D721Med (cell line): ENCODE measurements at places on chromosomes 7 and 10.
A peak's percentile ranks its signal among the peaks of the same experiment; 100 is the strongest.

GRCh38 chr7:143387156-143387975 lies 6.2 kb downstream of the ZYX start:
- no peak for DNase-seq

DNA sequence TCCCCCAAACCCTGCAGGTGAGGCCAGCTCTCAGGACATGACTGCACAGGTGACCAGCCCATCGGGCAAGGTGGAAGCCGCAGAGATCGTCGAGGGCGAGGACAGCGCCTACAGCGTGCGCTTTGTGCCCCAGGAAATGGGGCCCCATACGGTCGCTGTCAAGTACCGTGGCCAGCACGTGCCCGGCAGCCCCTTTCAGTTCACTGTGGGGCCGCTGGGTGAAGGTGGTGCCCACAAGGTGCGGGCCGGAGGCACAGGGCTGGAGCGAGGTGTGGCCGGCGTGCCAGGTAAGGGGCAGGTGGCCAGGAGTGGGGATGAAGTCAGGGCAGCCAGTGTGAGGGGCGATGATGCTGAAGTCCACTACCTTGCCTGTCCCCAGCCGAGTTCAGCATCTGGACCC lies 8.3 kb upstream of the ATP6V1F start:
- DNase-seq: no peak

- no peak for DNase-seq
Measured at GRCh38 chr7:121302214-121302745, 26.5 kb upstream of the WNT16 start.

DNA sequence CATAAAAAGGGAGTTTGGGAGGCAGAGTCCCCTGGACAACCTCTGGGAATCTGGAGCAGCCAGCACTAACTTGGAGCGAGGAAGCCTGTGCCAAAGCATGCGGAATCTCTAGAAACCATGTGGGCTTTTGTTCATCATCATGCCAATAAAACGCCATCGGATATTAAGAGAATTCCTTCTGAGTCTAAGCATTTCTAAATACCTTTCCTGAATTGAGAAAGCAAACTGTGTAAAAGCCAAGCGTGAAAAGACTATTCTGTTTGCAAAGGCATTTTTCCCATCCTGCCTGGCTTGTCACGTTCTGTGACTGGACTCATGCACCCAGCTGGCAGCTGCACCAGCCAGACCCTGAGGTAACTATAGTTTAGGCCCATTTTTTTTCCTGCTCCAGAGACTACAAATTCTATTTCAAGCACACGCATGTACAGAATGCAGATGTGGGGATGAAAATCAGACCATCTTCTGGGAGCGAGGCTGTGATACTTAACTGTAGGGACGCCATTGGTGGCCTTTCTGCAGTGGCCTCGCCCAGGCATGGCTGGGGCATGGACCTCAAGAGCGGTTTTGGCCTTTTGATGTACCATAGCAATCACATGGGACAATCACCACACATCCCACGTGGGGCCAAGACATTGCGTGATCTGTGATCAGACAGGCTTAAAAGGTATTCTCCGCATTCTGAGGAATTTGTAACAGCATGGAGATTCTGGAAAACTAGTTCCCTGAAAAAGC lies 218.9 kb downstream of the KIAA1217 start:
- DNase-seq: no peak

- DNase-seq: no peak
Measured at GRCh38 chr10:112223725-112224124, 40.2 kb upstream of the GPAM start.

DNA sequence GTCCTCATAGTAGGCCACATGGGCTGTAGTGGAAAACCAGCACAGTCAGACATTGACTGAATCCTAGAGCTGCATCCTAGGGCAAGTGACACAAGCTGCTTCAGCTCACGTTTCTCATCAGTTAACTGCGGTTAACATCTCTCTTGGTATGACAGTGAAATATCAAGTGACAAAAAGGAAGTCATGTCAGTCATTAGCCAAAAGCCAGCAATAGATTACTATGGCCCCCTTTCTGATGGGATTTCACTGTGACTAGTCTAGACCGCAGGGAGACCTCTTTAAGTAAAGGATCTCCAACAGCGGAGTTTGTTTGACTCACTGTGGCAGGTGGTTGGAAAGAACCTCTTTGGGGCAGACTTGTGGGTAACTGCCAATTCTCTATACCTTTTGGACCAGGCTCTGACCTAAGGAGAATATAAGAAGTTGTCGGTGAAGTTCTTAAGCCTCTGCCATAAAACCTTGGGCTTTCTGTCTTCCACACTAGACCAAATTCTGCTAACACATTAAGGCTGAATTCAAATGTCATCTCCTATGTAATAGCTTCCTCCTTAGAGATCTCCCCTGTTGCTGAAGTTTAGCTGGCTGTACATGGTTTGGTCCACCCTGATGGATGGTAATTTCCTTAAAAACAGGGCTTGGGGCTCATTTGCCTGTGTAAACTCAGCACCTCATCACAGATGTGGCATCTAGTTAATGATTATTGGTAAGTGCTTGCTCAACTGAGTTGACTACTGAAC lies 115.3 kb downstream of the SGMS1 start:
- no peak for DNase-seq

DNA sequence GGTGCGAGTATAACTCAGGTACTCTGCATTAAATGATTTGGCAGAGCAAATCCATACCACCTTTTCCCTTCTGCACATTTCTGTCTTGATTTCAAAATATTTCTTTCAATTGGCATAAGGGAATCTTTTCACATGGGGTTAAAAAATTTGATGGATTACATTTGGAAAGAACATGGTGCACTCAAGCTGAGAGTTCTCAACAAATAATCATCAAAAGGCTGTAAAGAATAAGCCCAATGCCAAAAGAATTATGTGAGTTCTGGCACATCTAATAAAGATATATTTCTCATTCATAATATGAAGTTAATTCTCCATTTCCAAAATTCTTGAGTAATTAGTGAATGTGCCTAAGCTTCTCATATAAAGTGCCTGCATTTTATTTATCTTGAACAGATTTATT lies 223.1 kb downstream of the GPR37 start:
- no peak for DNase-seq

- DNase-seq: peak; percentile 17
Measured at GRCh38 chr7:94907811-94908322, 473 bp downstream of the PPP1R9A start.

GRCh38 chr10:18737236-18737635 lies 78.0 kb downstream of the ARL5B start:
- DNase-seq: no peak

DNA sequence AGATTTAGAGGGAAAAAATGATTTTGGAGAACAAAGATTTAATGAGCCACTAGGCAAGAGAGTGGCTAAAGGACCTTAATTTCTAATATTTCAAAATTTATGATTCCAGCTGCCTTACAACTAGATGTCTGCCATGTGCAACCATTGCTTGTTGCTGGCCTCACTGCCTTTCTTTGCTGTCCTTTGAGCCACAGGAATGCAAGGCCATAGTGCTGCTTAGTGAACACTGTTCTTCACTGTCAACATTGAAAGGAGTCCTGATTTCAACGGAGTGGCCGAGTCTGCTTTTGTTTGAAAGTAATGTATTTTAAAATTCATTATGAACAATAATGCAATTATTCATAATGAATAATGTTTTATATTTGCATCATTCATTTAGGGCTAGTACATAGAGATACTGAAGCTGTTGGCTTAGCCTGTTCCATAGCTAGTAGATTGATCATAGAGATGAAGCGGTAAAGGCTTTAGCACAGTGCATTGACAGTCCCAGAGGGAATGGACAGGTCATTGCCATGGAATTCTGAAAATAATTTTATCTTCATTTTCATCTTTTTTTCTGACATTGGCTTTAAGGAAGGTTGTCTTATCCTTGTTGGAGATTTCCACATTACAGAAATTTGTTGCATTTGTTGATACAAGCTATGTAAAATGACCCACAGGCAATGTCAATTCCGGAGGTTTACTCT lies 544.1 kb downstream of the AUTS2 start:
- DNase-seq: no peak

DNA sequence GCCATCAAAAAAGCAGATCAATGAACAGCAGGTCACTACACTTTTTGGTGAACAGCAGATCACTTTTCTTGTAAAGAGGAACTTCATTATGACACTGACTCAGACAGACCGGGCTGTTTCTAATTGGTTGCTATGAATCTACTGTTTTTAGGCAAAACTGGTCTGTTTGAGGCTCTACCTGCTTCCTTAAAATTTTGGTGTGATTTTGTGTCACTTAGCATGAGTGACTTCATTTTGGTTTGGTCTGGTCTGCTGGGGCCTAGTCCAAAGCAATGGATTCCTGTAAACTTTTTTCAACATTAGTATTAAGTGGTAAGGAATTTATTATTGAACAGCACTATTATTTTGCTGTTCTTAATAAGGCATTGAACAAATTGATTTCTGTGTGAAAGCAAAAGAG lies 41.8 kb upstream of the C10orf71 start:
- no peak for DNase-seq

- no peak for DNase-seq
Measured at GRCh38 chr10:110323503-110323902, 18.8 kb upstream of the SMNDC1 start.

DNA sequence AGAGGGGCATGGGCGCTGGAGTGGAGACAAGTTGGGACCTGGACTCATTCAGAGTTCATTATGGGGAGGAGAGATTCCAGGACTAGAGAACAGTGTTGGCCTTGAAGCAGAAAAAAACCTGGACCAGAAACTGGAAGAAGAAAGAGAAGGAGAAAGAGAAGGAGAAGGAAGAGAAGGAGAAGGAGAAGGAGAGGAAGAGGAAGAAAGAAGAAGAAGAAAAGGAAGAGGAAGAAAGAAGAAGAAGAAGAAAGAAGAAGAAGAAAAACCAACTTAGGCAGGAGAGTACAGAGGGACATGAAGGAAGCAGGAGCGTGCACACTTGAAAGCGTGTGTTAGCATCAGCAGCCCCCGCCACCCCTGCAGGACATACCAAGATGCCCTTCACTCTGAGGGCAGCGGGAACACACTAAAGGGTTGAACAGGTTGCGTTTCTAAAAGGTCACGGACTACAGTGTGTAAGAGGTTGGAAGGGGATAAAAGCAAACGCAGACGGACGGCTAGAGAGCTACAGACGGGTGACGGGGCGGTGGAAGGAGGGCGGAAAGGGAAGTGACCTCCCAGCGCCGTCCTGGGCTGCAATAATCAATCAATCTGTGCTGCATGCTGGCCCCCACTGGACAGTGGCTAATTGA lies 95.3 kb downstream of the SEC61G start:
- DNase-seq: no peak

GRCh38 chr10:3755440-3756359 lies 29.3 kb downstream of the KLF6 start:
- no peak for DNase-seq
